ENCODE measurements at places on chromosomes 16 and 17. TPM values are rescaled to one million over a fixed set of nuclear protein-coding genes. Genes with fewer than 3 reads are reported as not detected.

TEX14 gene
- total RNA-seq, result 0.47 TPM

GRCh38 chr16:57634171-57634570, 5.7 kb downstream of the ADGRG1 start:
- DNase-seq, result no peak

DNA sequence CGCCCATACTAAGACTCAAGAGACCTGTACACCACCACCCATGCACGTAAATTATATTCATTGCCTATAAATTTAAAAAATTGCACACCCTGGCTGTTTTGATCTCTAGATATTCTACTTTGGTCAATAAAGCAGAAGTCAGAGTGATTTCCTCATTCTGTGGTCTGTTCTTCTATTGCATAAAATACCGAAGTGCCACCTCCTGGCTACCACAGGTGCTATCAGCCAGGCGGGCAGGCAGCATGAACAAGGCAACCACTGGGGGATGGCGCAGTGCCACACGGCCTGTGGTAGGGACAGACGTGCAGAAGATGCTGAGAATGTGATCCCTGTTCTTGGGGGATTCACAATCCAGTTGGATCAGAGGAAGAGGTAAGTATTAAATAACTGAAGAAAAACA, 122.3 kb downstream of the CDK5R1 start:
- DNase-seq, result peak; percentile 62

BFAR gene
- 37.6 TPM for total RNA-seq

DNA sequence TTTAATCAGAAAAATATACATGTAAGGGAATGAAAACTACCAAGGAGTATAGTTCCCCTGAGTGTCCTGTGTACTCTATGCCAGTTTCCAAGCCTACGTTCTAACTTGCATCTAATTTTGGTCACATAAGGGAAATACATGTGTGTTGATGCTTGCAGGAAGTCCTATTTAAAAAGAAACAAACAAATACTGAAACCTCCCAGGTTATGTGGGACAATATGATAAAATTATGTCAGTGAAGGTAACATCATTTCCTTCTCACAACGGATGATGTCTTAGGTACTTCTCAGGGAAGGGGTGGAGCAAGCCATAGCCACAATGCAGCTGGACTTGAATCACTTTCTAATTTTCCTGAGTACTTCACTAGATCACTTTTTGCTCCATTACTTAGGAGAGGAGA, 115.9 kb downstream of the ZFHX3 start:
- DNase-seq, result no peak

PABPN1L gene
- not detected for total RNA-seq

SREBF1 gene
- 249 TPM for total RNA-seq
